ENCODE measurements at places on chromosomes 12 and 14.

DNA sequence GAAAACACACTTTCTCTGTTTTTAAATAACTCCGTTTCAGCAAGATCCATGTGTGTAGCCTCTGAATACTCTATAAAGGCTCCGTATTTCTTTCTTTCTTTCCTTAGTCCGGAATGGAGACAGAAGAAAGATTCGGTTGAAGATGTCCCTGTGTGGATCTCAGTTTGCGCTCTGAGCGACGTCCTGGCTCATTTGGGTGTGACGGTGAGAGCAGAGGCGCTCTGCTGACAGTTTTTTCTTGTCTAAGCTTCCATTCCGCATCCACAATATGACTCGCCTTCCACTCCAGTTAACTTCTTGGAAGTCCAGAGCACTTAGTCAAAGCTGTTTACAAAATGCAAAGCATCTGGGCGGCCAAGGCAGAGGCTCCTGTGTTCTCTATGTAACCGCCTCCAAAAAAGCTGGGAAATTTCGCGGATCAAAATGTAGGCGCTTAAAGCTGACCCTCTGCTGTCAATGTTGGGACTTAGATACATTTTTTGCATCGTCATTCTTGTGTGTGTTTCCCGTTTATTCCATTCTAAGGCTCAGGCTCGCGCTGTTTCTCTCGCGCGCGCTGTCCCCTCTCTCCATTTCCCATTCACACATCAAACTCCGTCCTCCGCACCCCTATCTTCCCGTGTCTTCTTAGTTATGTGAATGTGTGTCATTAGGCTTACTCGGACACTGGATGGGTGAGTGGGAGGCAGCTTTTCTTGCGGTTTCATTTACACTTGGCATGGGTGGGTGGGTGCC lies 880 bp upstream of the FLRT2 start:
- no peak for DNase-seq

DNA sequence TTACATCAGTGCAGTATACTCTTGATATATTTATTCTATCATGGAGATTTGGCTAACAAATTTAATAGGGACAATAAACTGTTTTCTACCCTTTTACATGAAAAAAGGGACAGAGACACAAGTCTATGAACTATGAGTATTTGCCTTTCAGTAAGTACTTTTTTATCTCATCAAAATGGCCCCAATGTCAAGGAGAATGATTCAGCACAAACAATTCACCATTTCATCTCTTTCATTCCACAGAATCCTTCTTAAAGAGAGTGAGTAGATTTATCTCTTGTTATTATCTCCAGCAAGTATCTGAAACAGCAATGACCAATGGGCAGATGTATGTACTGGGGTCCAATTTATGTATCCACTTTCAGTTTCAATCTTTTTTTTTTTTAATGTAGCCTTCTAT lies 447.5 kb downstream of the NPAS3 start:
- DNase-seq = no peak

- no peak for DNase-seq
Observed at GRCh38 chr12:1498199-1498740, 96.1 kb downstream of the FBXL14 start.

GRCh38 chr14:81070511-81070910 lies 115.1 kb downstream of the TSHR start:
- DNase-seq = no peak

DNA sequence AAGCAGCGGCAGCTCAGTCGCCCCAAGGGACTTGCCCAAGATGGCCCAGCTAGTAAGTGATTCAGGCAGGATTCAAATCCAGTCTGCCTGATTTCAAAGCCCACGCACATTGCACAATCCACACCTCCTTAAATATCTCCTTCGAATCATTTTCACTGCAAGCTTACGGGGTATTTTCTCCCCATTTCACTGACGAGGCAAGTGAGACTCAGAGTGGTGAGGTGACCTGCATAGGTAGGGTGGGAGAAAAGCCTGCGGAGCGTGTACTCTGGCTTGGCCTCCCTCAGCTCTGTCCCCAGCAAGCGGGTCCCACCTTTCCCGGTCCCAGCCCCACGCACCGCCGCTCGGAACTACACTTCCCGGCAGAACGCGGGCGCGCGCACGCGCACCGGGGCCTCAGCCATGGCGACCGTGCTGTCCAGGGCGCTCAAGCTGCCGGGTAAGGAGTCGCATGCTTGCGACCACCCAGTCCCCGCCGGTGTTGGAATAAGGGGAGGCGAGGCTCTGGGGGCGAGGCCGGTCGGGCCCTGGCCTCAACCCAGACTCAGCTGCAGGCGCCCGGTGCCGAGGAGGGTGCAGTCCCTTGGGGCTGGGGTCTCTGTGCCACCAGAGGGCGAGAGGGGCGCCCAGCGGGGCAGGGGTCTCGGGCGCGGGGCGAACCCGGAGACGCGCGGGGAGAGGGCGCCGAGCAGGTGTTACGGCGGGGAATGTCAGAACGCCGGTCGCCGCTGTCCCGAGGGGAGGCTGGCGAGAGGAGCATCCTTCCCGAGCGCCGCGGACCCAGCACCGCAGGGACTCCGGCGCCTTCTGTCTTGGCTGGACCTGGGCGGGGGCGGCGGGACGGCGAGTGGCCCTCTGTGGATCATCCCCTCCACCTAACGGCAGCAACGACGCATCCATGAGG lies at the start of gene FAM234B:
TSS of gene FAM234B (plus strand) at position 380 of the 904 bp plus-strand sequence. CDS start at position 403, 23 bp downstream.
- DNase-seq = no peak

GRCh38 chr12:68056300-68056699 lies 67.1 kb downstream of the IFNG-AS1 start:
- no peak for DNase-seq

Measured in NCI-H187 treated with DMSO at 0.1 percent for 48 hours (cell line).